ENCODE measurements at places on chromosomes 5 and 9. TPM values are rescaled to one million over a fixed set of nuclear protein-coding genes. Genes with fewer than 3 reads are reported as not detected.

- H3K4me3 ChIP-seq, result no peak overlapping the region
- no peaks in the 10 kb centered on the region for H3K4me1 ChIP-seq
- DNase-seq, result no peak
- H3K27ac ChIP-seq, result no peak overlapping the region
Measured at GRCh38 chr5:29779141-29779540, 1414.3 kb upstream of the CDH6 start.

Gene FSTL4
- total RNA-seq, result 3.6 TPM

Gene LCN10
- not detected for total RNA-seq

GRCh38 chr5:55410845-55411244, 103.1 kb downstream of the MTREX start:
- no peak overlapping the region for H3K27ac ChIP-seq
- peaks cover 43% of the 10 kb centered on the region for H3K36me3 ChIP-seq
- H3K27me3 ChIP-seq, result no peaks in the 10 kb centered on the region
- no peak overlapping the region for H3K4me3 ChIP-seq

DNA sequence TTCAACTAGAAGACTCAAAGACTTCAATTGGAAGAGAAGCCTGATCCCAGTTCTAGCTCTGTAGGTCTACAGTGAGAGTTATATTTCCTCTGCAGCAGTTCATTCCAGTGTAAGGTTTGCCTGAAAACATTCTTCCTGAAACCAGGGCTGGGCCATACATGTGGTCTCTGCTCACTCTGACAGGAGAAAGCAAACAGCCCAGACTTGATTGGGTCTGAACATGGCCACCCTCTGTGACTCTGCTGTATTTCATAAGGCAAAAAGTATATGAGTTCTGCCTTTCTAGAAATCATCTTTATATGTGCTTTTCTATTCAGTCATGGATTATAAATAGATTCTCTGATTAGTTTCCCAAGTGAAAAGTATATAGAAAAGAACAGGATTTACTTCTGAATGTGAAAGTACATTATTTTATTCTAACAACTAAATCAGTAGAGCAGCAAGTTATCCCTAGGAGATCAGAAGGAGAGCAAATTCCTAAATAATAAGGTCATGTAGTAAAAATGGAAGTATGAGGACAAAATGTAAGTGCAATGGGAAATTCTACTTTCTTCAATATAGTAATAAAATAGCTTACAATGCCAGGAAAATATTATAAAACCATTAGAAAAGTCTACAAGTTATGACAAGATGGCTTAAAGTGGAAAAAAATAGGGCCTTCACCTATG, 144.3 kb downstream of the EFNA5 start:
- no peaks in the 10 kb centered on the region for H3K4me1 ChIP-seq
- H3K36me3 ChIP-seq, result no peaks in the 10 kb centered on the region
- no peak for DNase-seq
- no peak overlapping the region for H3K27ac ChIP-seq
- no peak overlapping the region for H3K4me3 ChIP-seq

DNA sequence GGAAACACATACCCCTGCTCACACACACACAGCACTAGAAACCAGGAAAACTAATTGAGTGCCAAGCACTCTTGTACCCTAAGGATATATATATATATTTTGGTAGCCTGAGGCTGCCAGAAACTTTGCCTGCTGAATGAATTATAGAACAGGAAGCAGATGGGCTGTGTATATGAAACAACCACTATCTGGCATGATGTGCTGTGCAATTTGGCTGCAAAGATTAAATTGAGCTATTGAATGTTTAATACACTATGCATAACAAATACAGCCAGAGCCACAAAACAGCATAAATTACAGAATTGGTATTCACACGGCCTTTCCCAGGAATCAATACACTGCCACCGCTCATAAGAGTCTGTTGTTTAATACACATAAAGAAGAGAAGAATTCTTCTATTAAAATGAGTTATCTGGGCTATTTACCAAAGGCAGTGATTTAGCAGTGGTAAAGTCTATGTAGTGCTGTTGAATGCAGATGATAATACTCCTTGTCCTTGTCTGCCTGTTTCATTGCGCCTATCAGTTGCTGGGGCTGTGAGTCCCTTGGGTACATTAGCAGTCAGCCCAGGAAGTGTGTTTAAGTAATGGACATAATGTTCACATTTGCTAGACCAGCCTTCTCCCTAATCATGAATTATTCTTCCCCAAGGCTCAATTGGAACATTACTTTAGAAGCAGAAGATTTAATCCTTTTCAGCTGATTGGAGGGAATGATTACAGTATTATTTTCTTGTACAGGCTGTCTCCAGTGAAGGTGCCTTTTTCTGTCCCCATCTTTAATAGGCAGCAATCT, 294.3 kb downstream of the TLE1 start:
- H3K27me3 ChIP-seq, result no peaks in the 10 kb centered on the region
- H3K4me1 ChIP-seq, result peaks cover 30% of the 10 kb centered on the region
- no peaks in the 10 kb centered on the region for H3K36me3 ChIP-seq

- H3K4me3 ChIP-seq, result no peak overlapping the region
- H3K27ac ChIP-seq, result peak overlapping the region; percentile 49
- no peaks in the 10 kb centered on the region for H3K36me3 ChIP-seq
- H3K4me1 ChIP-seq, result peaks cover 11% of the 10 kb centered on the region
Measured at GRCh38 chr9:5493679-5494511, 16.4 kb upstream of the PDCD1LG2 start.

- peaks cover 51% of the 10 kb centered on the region for H3K4me1 ChIP-seq
- no peak for DNase-seq
- peaks cover 21% of the 10 kb centered on the region for H3K36me3 ChIP-seq
- no peak overlapping the region for H3K27ac ChIP-seq
- no peaks in the 10 kb centered on the region for H3K27me3 ChIP-seq
Measured at GRCh38 chr9:129889941-129890717, 54.9 kb downstream of the USP20 start.

GRCh38 chr5:81750308-81751008, 439 bp downstream of the SSBP2 start:
- no peak for DNase-seq
- H3K36me3 ChIP-seq, result no peaks in the 10 kb centered on the region
- H3K4me1 ChIP-seq, result peaks cover 17% of the 10 kb centered on the region
- no peak overlapping the region for H3K27ac ChIP-seq
- H3K4me3 ChIP-seq, result peak overlapping the region; percentile 49

- H3K27ac ChIP-seq, result peak overlapping the region; percentile 70
- peaks cover 32% of the 10 kb centered on the region for H3K4me1 ChIP-seq
- peak; percentile 56 for DNase-seq
- H3K36me3 ChIP-seq, result no peaks in the 10 kb centered on the region
- no peaks in the 10 kb centered on the region for H3K27me3 ChIP-seq
Measured at GRCh38 chr9:79362100-79363081, 209.4 kb upstream of the TLE4 start.

DNA sequence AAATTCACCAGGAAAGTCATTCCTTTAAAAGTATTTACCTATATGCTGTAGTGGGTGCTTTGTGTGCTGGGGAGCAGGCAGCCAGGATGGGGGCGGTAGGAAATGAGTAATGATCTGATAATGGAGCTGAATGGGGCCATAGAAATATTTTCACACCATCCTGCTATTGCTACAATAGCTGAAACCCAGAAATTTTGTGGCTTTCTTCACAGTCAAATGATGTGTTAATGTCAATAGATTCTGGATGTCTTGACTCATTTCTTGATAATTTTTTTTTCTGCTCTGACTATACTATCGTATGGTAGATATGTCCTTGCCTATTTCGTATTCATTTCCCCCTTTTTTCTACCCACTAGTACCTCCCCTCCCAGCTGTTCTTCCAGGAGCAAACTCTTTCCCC, 59.5 kb downstream of the RORB start:
- H3K27ac ChIP-seq, result no peak overlapping the region
- H3K36me3 ChIP-seq, result no peaks in the 10 kb centered on the region
- H3K27me3 ChIP-seq, result no peaks in the 10 kb centered on the region
- H3K4me3 ChIP-seq, result no peak overlapping the region
- no peaks in the 10 kb centered on the region for H3K4me1 ChIP-seq

Gene SPINK4
- not detected for total RNA-seq

Gene C9
- not detected for total RNA-seq

DNA sequence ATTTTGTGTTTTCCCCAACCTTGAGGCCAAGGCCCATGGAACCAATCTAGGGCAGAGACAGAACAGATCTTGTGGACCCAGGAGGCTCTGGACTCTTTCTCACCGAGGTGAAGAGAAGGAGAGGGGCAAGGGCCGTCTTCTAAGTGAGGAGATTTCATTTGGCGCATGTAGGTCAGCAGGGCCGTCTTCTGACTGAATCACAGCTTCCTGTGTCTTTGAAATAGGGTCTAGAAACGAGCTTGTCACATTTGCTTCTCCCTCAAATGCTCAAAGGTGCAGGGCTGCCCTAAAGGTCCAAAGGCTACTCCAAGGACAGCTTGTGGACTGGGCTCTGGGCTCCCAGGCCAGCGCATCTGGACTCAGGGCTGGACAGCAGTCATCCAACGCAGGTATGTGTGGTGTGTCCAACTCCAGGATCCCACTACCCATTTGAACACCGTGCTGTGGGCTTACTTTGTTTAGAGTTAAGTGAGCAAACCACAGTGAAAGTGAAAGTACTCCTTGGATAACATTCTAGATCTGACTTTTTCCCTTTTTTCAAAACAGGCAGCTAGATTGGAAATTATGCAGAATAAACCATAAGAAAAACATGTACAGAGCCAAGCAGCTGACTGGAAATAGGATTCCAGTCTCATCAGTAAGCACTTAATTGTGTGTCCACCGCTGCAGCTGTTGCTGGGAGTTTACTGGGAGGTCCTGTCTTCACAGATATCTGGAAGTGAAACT, 357.0 kb downstream of the GADD45G start:
- H3K27ac ChIP-seq, result no peak overlapping the region
- H3K4me3 ChIP-seq, result no peak overlapping the region
- H3K27me3 ChIP-seq, result no peaks in the 10 kb centered on the region
- no peaks in the 10 kb centered on the region for H3K4me1 ChIP-seq
- no peaks in the 10 kb centered on the region for H3K36me3 ChIP-seq

- H3K27ac ChIP-seq, result no peak overlapping the region
- H3K4me1 ChIP-seq, result no peaks in the 10 kb centered on the region
- no peak for DNase-seq
- no peaks in the 10 kb centered on the region for H3K36me3 ChIP-seq
- no peaks in the 10 kb centered on the region for H3K27me3 ChIP-seq
Measured at GRCh38 chr9:36832164-36832795, 201.8 kb downstream of the PAX5 start.

DNA sequence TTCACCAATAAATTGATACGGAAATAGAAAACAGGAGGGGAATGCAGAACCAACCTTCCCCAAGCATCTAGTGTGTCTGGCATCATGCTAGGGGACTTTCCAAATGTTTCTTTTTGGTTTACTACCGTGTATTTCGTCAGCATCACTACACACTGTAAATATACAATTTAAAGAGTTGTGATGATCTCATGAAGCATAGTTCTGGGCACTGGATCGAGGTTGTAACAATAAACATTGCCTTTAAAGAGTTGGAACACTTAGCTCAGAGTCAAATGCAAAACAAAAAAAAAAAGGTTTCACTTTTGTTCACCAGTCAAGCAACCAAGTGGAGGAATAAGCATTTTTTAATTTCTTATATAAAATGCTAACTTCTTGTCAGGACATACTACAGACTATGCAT, 2.9 kb upstream of the SCAI start:
- H3K4me1 ChIP-seq, result peaks cover 19% of the 10 kb centered on the region
- no peak overlapping the region for H3K4me3 ChIP-seq
- no peaks in the 10 kb centered on the region for H3K27me3 ChIP-seq
- peaks cover 17% of the 10 kb centered on the region for H3K36me3 ChIP-seq
- H3K27ac ChIP-seq, result peak overlapping the region; percentile 10

DNA sequence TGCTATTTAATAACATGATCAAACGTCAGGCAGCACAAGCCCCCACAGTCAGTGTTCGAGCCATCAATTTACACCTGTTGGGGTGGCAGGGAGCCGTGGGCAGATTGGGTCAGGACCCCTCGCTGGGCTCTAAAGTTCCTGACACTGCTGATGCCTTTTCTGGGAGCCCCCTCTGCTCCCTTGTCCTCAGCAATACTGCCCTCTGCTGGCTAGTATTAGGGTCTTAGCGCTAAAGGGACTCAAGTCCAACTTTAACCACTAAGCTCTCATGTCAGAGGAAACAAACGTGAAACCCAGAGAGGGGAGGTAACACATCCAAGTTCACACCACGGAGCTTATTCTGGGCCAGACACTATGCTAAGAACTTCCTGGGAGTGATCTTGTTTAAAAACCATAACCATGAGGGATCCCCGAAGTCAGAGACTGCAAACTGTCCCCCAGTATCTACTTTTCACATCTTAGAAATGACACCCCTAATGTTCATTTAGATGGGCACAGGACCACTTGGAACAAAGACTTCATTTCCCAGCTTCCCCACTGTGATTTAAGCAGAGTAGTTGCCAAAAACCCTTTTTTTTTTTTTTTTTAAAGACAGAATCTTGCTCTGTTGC, 20.4 kb downstream of the ANKS6 start:
- H3K4me3 ChIP-seq, result no peak overlapping the region
- no peaks in the 10 kb centered on the region for H3K4me1 ChIP-seq
- H3K36me3 ChIP-seq, result peaks cover 4% of the 10 kb centered on the region
- H3K27me3 ChIP-seq, result no peaks in the 10 kb centered on the region

Gene FXN
- total RNA-seq, result 4.4 TPM

DNA sequence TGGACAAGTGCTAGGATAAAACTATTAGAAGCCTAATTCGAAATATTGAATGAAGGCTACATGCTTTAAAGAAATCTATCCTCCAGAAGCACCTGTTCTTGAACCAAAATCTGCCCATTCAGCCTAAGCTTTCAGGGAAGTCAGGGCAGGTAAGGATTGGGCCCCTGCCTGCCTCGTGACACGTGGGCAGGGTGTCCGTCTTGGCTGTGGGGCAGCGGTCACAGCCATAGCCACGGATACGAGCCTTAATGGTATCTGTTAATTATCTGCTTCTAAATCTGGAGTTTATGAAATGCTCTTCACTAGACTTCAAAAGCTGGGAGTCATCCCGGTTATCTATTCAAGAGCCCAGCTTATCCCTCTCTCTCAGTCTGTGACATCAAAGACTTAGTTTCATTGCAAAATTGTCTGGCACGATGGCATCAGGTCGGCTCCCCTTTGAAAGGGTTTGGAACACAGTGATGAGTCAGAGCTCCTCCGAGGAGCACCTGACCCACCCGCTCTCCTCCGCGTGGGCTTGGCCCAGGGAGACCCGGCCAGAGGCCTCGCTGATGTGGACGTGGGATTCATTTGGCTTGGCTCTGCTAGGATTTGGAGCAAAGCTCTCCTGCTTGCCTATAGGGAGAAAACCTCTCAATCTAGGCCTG, 135.9 kb downstream of the MACROH2A1 start:
- no peak for DNase-seq
- H3K27me3 ChIP-seq, result no peaks in the 10 kb centered on the region
- no peaks in the 10 kb centered on the region for H3K36me3 ChIP-seq
- no peak overlapping the region for H3K4me3 ChIP-seq
- H3K27ac ChIP-seq, result no peak overlapping the region
- peaks cover 29% of the 10 kb centered on the region for H3K4me1 ChIP-seq

Gene FST
- total RNA-seq, result 7.3 TPM

- H3K27me3 ChIP-seq, result no peaks in the 10 kb centered on the region
- peaks cover 24% of the 10 kb centered on the region for H3K4me1 ChIP-seq
- DNase-seq, result no peak
- no peak overlapping the region for H3K27ac ChIP-seq
- no peaks in the 10 kb centered on the region for H3K36me3 ChIP-seq
Measured at GRCh38 chr5:17440766-17441165, 57.3 kb upstream of the TAF11L2 start.

Gene SPOUT1
- 13.5 TPM for total RNA-seq

All from SJSA1 (cell line).